ENCODE measurements at places on chromosomes 5 and 9.

DNA sequence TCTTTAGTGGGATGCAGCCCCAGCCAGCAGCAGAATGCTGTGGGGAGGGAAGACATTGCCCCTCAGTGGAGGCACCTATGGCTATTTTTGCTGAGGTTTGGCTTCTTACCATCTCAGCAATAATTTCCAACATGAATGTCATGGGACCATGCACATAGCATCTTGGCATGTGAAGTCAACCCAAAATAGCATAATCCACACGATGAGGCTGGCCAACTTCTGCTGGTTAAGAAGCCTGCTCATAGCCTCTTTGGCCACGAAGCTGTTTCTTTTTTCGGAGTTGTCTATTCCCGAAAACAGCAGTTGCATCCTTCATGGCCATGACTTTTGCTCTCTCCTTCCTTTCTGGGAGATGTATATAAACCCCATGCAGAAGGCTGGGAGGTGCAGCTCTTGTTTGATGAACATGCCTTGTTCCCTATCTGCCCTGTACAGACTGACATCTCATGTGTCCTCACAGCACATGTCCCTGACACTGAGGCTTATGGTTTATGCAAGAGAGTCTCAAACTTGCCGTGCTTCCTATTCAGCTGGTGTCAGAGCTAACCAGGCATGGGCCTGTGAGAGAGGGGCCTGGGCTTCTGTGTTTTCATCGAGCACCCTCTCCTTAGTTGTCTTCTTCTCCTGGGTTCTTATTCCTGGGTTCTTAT, 45.3 kb downstream of the SYK start:
- no peaks in the 10 kb centered on the region for H3K36me3 ChIP-seq
- no peak overlapping the region for H3K27ac ChIP-seq
- H3K4me1 ChIP-seq = no peaks in the 10 kb centered on the region
- no peak for DNase-seq
- H3K4me3 ChIP-seq = no peak overlapping the region

DNA sequence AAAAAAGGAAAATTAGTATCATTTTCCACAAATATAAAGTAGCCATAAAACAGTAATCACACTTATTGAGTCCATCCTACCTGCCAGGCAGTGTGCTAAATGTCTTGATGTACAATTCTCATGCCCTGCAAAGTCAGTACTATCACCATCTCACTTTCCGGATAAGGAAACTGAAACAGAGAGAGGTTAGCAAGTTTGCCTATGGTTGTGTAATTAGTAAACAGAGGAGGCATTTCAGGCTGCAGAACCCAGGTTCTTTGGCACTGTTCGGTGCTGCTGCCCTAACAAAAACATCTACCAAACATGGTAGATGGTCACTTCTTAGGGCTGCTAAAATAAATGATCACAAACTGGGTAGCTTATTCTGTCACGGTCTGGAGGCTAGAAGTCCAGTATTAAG, 22.6 kb downstream of the PLAC8L1 start:
- no peak for DNase-seq
- H3K36me3 ChIP-seq = no peaks in the 10 kb centered on the region
- no peak overlapping the region for H3K27ac ChIP-seq
- H3K4me1 ChIP-seq = peaks cover 3% of the 10 kb centered on the region

DNA sequence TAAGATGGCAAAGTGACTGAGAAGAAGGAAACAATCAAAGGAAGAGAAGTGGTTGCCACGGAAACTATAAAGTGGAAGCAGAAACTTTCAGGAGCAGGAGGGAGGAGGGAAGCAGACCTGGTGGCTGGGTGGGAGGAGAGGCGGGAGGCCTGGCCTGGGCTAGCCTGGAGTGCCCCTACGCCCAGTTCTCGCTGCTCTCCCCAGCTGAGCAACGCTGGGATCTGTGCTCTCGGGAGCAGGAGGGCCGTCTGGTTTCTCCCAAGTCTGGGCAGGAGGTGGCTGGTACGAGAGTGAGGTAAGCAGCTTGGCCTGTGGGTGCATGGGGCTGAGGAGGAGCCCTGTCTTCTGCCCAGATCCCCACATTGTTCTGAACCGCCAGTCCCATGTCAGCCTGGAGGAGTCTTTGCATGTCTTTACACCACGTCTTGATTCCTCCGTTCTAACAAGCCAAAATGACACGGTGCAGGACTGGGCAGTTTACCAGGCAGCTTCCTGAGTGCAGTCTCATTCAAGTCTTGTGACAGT, 15.0 kb upstream of the DAB2IP start:
- peaks cover 10% of the 10 kb centered on the region for H3K4me1 ChIP-seq
- H3K36me3 ChIP-seq = peaks cover 2% of the 10 kb centered on the region
- no peak overlapping the region for H3K27ac ChIP-seq
- H3K27me3 ChIP-seq = peaks cover 29% of the 10 kb centered on the region

- DNase-seq = no peak
- H3K27me3 ChIP-seq = peaks cover 6% of the 10 kb centered on the region
- no peak overlapping the region for H3K27ac ChIP-seq
- no peaks in the 10 kb centered on the region for H3K4me1 ChIP-seq
Measured at GRCh38 chr9:133767008-133767407, 28.9 kb upstream of the SARDH start.

DNA sequence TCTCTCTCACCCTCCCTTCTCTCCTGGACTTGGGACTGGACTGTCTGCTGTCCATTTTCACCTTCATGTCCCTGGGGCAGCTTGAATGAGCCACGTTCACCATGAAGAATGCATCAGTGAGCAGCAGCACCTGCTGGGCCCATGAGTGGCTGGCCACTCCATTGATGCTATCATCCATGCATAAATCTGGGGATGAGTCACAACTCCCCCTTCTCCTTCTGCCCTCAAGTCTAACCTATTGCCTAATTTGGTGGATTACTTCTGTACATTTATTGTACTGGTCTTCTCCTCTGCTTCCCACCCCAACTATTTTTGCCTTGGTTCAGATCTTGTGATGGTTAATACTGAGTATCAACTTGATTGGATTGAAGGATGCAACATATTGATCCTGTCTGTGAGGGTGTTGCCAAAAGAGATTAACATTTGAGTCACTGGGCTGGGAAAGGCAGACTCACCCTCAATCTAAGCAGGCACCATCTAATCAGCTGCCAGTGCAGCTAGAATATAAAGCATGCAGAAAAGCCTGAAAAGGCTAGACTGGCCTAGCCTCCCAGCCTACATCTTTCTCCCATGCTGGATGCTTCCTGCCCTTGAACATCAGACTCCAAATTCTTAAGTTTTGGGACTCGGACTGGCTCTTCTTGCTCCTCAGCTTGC, 46.7 kb downstream of the GDNF start:
- DNase-seq = no peak
- no peaks in the 10 kb centered on the region for H3K27me3 ChIP-seq
- H3K4me3 ChIP-seq = no peak overlapping the region
- no peak overlapping the region for H3K27ac ChIP-seq
- H3K36me3 ChIP-seq = no peaks in the 10 kb centered on the region

DNA sequence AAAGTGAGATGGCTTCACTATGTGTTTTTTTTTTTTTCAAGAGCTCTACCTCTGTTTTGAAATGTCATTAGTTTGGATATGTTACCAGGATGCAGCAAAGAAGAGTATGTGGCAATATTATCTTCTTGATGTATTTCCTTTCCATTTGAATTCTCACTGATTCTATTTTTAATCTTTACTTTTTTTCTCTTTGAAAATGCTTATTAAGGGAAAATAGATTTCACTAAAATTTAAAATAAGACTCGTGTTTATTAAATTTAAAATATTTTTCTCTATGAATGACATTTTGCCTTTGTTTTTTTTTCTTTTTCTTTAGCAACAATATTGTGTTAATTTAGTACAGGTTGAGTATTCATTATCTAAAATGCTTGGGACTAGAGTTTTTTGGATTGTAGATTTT, 29.2 kb downstream of the TENT2 start:
- H3K27me3 ChIP-seq = no peaks in the 10 kb centered on the region
- H3K4me3 ChIP-seq = no peak overlapping the region
- peaks cover 8% of the 10 kb centered on the region for H3K36me3 ChIP-seq
- DNase-seq = no peak

- no peak overlapping the region for H3K4me3 ChIP-seq
- no peaks in the 10 kb centered on the region for H3K36me3 ChIP-seq
- DNase-seq = no peak
- H3K27ac ChIP-seq = no peak overlapping the region
- no peaks in the 10 kb centered on the region for H3K4me1 ChIP-seq
- no peaks in the 10 kb centered on the region for H3K27me3 ChIP-seq
Measured at GRCh38 chr5:124056326-124056990, 544.5 kb downstream of the CSNK1G3 start.

DNA sequence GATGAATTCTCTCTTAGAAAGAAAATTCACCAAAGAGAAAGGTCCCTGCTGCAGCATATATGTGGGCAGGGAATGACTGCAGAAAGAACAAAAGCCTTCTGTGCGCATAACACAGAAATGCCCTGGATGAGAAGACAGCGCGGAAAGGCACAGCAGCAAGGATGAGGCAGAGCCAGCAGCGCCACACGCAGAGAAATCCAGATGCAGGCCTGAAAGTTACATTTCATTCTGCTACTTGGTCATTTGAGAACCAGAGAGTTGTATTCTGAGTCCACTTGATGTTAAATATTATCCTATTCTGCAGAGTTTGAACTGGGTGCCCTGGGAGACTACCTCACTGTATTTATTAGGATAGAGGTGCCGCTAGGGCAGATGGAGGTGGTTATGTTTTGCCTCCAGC, 68.5 kb downstream of the GLDC start:
- no peak overlapping the region for H3K4me3 ChIP-seq
- H3K36me3 ChIP-seq = no peaks in the 10 kb centered on the region
- no peak for DNase-seq
- no peaks in the 10 kb centered on the region for H3K4me1 ChIP-seq
- H3K27me3 ChIP-seq = no peaks in the 10 kb centered on the region

DNA sequence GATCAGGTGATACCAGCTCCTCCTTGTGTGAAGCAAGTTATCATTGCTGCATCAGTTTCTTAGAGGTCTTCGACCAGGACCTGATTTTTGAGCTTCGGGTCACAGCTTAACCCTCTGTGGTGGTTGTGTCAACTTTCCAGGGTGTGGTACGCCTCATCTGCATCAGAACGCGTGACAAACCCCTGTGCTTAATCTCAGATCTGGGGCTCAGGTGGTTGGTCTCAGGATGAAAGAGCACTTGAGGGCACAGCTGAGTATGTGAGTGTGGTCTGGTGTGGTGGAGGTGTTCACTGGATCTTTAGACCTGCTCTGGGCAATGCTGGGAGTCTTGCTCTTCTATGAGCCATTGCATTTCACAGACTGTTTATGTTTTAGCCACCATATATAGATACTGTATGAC, 64.1 kb downstream of the OSTF1 start:
- peak; percentile 44 for DNase-seq
- peak overlapping the region; percentile 77 for H3K27ac ChIP-seq
- H3K36me3 ChIP-seq = no peaks in the 10 kb centered on the region
- no peak overlapping the region for H3K4me3 ChIP-seq
- peaks cover 53% of the 10 kb centered on the region for H3K4me1 ChIP-seq
- H3K27me3 ChIP-seq = no peaks in the 10 kb centered on the region

GRCh38 chr5:5826911-5827310, 404.4 kb downstream of the ICE1 start:
- H3K27me3 ChIP-seq = peaks cover 15% of the 10 kb centered on the region
- H3K27ac ChIP-seq = no peak overlapping the region
- no peak for DNase-seq
- H3K4me1 ChIP-seq = no peaks in the 10 kb centered on the region
- no peaks in the 10 kb centered on the region for H3K36me3 ChIP-seq

GRCh38 chr5:79666758-79667157, 22.9 kb upstream of the CMYA5 start:
- no peaks in the 10 kb centered on the region for H3K4me1 ChIP-seq
- no peak overlapping the region for H3K27ac ChIP-seq
- peaks cover 39% of the 10 kb centered on the region for H3K36me3 ChIP-seq
- H3K4me3 ChIP-seq = no peak overlapping the region
- no peaks in the 10 kb centered on the region for H3K27me3 ChIP-seq

DNA sequence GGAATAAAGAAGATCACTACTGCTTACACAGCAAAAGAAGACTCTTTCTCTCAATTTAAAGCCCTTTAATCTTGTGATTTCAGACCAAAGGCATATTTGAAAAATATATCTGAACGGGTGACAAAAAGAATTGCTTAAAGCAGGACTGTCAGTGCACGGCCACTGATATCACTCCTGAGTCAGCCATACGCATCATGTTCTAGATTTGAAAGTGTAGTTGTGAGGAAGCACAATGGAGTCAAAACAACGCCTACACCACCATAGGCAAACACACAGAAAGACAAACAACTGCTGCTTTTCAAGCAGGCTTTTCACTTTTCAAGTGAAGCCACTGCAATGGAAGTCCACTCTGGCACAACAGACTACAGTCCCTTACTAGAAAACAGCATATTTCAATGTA, 141.7 kb downstream of the AUH start:
- H3K4me1 ChIP-seq = no peaks in the 10 kb centered on the region
- peaks cover 7% of the 10 kb centered on the region for H3K36me3 ChIP-seq
- no peak overlapping the region for H3K27ac ChIP-seq

GRCh38 chr9:4435197-4435596, 55.1 kb upstream of the SLC1A1 start:
- H3K27me3 ChIP-seq = no peaks in the 10 kb centered on the region
- DNase-seq = no peak
- H3K36me3 ChIP-seq = no peaks in the 10 kb centered on the region
- H3K27ac ChIP-seq = no peak overlapping the region
- no peaks in the 10 kb centered on the region for H3K4me1 ChIP-seq

DNA sequence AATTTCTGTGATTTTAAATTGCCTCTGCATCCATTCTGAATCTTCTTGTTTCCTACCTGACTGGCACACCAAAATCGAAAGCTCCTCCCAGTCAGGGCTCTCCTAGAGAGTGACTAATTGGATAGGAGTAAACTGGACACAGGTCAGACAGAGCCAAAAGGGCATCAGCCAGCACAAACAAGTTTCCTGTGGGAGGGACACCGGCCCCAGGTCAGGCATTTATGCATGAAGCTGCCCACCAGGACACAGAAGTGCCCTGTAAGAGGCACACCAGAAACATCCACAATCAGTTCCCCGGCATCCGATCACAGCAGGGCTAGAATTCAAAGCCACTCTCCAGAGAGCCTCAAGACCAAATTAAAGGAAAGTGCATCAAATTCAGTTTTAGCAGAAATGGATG, 78.4 kb downstream of the SFXN1 start:
- H3K4me1 ChIP-seq = no peaks in the 10 kb centered on the region
- no peaks in the 10 kb centered on the region for H3K27me3 ChIP-seq

DNA sequence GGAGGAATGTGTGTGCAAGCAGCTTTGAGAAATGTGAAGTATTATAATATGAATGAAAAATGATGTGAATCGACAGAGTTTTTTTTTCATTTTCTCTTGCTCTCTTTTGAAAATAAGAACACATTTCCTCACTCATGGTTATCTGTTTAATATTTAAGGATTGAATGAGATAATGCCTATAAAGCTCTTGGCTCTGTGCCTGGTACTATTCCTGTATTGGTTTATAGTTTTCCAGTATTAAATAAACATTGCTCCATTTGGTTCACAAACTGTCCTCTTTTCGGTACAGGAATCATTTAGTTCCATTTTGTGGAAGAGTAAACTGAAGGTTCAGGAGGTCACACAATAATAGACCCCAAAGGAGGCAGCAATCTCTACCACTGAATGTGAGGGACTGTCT, 1185.5 kb upstream of the WWC1 start:
- no peaks in the 10 kb centered on the region for H3K36me3 ChIP-seq
- no peak for DNase-seq
- no peaks in the 10 kb centered on the region for H3K27me3 ChIP-seq

DNA sequence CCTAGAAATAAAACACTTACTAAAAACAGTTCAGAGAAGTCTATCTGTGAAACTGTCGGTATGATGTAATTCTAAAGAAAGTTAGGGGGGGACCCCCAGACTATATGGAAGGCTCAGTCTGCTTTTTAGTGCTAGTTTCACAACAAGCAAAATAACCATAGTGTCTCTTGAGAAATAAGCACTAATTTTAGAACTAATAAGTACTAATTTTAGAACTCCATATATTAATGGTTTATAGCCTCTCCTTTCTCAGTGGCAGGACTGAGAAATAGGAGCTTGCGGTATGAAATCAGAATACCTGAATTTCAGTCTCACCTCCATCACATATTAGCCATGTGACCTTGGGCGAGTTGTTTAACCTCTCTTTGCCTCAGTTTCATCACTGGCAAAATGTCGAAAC, 1.4 kb upstream of the PHF24 start:
- H3K4me1 ChIP-seq = peaks cover 9% of the 10 kb centered on the region
- no peak for DNase-seq
- H3K27ac ChIP-seq = no peak overlapping the region

Data from T-cell (primary cell).